ENCODE measurements at places on chromosomes 13 and 19.
A peak's percentile ranks its signal among the peaks of the same experiment; 100 is the strongest.

DNA sequence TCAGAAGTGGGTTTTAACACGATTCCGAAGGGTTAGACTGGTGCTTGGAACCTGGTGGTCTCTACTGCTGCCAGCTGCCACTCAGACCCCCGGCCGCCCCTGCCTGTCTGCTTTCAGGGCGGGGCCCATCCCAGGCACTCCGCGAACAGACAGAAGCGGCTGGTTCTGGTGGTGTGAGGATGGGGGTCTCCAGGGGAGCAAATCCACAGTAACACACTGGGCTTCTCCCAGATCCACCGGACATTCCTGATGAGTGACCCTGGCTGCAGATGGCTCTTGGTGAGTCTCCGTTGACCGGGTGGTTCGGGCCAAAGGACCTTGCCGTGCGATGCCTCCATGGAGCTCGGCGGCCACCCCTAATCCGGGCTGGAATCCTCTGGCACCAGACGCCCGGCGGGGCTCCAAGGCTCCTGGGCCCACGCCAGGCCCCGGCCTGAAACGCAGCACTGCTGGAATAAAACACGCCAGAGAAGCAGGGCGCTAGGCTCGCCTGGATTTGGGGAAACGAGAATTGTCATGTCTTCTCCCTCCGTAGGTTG lies 2.1 kb upstream of the PTBP1 start:
- no peak for DNase-seq

DNA sequence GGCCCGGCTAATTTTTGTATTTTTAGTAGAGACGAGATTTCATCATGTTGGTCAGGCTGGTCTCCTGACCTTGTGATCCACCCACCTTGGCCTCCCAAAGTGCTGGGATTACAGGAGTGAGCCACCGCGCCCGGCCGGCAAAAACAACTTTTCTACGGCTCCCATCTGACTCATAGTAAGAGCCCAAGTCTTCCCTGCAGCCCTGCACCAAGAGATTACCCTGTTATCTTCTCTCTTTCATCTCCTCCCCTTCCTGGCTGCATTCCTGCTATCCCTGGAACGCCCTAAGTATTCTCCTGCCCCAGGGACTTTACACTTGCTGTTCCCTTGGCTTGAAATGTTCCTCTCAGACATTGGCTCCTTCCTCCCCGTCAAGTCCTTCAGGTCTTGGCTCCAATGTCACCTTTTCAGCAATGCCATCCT lies 6.6 kb downstream of the AP2S1 start:
- DNase-seq: no peak

DNA sequence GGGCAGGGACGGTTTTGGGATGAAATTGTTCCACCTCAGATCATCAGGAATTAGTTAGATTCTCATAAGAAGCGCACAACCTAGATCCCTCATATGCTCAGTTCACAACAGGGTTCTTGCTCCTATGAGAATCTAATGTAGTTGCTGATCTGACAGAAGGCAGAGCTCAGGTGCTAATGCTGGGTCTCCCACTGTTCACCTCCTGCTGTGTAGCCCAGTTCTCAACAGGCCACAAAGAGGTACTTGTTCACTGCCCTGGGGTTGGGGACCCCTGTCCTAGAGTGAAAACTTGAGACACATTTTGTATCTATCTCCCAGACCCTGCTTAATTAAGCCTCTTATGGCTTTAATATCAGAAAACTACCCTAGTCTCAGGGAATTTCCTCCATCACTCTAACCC lies 966.0 kb downstream of the PCDH17 start:
- DNase-seq: no peak

DNA sequence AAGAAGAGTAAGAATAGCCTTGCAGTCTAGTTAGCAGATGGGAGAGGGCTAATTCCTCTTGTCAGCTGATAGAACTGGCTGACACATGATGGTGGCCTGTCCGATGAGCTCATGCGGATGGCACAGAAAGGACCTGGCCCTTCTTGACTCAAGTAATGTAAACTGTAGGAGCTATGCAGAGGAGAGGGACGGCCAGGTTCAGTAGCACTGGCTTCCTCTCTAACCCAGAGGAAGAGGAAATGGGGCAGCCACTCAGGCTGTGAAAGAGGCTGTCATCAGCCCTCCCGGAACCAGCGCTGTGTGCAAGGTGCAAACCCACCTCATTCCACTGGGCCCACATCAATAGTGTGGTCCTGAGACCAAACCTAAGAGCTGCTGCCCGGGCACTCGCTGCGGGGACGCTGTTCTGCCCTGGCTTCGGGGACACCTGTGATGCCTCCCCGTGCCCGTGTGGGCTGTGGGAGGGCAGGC lies 30.8 kb upstream of the USE1 start:
- peak; percentile 76 for DNase-seq

- no peak for DNase-seq
Measured at GRCh38 chr13:27461940-27462584, 11.7 kb upstream of the MTIF3 start.

DNA sequence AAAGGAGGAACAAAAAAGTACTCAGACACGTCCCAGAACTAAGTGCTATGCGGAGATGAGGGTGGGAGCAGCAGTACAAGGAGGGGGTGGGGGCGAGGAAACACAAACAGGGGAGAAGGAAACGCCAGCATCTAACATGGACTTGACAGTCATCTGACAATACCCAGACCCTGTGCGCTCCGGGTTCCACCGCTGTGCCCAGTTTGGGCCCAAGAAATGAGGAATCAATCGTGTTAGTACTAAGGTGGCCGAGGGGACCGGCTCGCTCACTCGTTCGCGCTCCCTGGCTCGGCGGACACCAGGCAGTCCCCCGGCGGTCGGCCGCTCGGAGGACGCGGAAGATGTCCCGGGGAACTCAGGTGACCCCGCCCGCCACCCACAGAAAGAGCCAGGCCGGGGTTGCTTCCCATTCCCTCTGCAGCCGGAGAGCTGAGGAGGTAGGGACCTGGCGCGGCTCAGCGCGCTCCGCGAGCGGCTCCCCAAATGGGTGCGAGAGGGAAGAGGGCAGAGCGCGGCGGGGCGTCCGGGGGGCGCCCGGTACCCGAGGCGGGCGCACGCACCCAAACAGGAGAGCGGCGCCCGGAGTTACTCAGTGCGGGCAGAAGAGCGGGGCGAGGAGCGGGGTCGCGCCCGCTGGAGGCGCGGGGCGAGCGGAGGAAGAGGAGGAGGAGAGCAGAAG lies 616 bp downstream of the TSHZ3 start:
- DNase-seq: peak; percentile 28
